Activated CD8-positive, alpha-beta memory T cell treated with anti-CD3 and anti-CD28 coated beads for 1 hour (primary cell): ENCODE measurements at places on chromosomes 3 and 15.

- DNase-seq = no peak
Observed at GRCh38 chr3:128727485-128727884, 1.5 kb downstream of the RAB7A start.

- no peak for DNase-seq
Observed at GRCh38 chr3:76362643-76363042, 577.3 kb upstream of the ZNF717 start.

DNA sequence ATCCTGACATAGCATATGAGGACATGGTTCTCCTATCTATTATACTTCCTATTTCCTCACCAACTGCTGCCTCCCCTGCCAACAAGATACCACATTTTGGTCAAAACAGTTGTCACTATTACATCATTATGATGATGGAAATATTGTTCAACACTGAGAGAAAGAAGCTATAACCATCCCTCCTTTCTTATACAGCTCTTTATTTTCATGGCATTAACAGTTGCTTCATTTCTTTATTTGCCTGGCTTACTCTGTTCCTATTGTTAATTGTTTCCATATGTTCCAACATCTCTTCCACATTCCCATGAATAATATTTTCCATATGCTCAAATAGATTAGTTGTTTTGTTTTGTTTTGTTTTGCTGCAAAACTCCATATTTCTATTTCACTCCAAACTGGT is 40.8 kb upstream of the FILIP1L start:
- DNase-seq = no peak

GRCh38 chr3:19931180-19931692 is 2.8 kb downstream of the EFHB start:
- DNase-seq = no peak

- no peak for DNase-seq
Observed at GRCh38 chr15:66866656-66867055, 164.6 kb downstream of the SMAD6 start.

- peak; percentile 44 for DNase-seq
Observed at GRCh38 chr3:125055913-125056745, at the start of gene HEG1. Gene HEG1 (minus strand): TSS chr3:125055997. CDS start chr3:125055890, 107 bp downstream.

DNA sequence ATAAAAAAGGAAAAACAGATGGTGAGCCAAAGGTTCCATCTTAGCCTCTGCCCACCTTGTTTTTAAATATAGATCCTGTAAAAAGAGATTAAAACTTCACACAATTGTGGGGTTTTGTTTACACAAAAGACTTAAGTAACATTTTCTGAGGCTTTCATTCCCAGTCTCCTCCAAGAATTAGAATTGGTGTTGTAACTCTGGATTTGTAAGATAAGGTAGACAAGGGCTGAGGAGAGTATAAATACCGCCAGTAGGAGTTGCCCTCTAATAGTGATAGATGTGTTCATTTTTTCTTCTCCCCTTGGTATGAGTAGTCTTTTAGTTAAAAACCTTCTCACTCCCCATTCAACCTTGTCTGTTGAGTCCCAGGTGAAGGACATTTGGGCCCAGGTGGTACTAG is 8.5 kb downstream of the MINDY2 start:
- DNase-seq = no peak

DNA sequence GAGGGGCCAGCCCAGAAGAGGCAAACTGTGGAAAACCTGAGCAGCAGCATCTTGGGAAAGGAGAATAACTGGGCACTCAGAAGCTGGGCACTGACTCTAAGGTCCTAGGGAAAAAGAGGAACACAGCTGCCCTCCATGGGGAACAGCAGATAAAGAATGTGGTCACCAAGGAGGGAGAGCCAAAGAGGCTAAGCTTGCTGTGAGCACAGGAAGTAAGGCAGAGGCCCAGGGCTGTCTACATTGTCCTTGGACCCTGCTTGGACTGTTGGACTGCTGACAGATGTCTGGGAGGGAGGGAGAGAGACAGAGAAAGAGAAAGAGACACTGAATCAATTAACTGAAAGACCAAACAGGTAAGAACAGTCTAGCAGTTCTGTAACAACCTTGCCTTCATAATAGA is 4.5 kb upstream of the MNS1 start:
- DNase-seq = no peak

DNA sequence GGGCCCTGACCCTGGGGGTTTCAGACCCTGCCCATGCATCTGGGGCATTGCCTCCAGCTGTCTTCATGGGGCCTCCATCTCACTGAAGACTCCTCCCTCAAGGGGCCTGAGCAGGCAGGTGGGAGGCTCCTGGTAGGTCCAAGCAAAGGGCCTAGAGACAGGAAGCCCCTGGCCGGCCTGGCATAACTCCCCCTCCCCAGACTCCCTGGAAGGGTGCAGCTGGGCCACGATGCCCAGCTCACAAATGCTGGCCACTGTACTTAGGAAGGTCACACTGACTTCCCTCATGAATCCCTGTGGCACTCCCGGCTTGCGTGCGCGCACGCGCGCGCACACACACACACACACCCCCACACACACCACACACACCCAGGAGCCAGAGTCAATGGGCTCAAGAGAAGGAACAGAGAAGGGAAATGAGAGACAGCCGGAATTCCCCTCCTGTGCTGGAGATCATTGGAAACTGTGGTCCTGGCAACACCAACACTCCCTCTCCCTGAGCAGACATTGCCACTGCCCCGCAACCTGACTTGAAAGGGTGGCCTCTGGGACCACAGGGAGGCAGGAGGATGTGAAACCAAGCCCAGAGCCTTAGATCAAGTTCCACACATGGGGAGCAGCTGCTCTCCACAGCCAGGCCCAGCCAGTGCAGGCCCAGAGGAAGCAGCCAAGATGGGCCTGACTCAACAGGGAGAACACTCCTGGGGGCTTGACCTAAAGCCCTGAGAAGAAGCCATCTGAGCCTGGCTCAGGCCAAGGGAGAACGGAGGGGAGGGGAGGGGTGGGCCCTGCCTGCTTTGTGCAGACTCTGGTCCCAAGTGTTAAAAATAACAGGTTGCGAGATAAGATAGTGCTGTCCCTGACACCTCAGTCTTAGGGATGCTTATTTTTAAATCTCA is 69.7 kb downstream of the SCN5A start:
- no peak for DNase-seq

DNA sequence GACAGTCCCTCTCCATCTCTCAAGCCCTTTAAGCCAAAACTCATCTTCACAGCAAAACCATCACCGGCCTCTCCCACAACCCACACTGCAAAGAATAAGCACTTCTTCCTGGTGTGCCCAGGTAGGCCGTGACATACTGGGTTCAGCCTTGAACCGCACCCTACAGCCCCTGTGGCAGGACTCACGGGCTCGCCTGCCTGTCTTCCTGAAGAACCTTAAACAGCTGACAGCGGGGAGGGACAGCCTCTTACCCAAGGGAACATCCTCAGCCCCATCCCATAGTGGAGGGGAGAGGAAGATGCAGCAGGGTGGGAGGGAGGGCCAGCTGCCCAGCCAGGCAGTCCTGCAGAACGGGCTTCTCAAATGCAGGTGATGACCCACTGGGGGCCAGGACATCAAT is 40.2 kb downstream of the TBC1D2B start:
- DNase-seq = no peak

DNA sequence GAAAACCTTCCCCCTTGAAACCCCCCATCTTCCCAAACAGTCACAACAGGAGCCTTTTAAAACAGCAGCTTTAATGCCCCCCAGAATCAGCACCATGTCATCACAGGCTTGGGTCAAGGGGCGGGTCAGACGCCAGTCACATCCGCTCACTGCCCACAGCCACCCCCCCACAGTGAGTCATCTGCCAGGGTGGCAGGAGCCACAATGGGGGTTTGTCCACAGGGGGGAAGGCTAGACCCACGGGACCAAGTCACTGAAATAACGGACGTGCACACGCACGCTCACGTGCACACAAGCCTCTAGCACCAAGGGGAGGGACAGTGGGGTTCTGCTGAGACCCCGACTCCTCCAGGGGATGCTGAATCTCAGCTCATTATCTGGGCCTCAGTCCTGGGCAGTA is 441 bp upstream of the UCN2 start:
- DNase-seq = no peak

DNA sequence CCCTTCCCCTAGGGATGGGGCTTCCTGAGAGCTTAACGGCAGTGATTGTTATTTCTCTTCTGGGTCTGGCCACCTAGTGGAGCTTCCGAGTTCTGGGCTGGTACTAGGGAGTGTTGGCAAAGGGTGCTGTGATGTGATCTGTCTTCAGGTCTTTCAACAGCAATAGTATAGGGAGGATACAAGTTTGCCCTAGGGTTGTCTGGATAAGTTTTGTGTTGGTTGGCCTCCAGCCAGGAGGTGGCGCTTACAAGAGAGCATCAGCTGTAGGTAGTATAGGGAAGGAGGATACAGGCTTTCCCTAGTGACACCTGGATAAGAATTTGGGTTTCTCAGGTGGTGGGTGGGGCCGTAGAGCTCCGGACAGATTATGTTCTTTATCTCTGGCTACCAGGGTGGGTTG is 19.2 kb upstream of the CPOX start:
- DNase-seq = no peak

GRCh38 chr3:73707772-73708171 is 83.0 kb upstream of the PDZRN3 start:
- no peak for DNase-seq

GRCh38 chr3:3499012-3499562 is 300.1 kb upstream of the LRRN1 start:
- DNase-seq = no peak

DNA sequence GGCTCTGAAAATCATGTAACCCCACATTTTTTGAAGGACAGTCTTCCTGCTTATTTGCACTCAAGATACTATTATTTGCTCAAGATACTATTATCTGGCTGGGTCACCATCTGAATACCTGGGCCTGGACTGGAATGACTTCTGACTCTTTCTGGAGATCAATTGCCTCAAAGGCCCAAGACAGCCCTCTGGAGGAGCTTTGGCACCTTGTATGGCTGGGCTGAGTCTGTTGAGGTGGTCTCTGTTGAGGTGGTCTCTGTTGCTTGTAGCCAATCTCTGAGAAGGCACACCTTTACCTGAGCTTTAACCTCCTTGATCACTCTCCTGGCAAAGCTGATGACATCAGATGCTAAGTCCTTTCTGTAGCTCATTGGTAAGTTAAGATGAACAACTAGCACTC is 33.0 kb downstream of the SPATA12 start:
- no peak for DNase-seq

DNA sequence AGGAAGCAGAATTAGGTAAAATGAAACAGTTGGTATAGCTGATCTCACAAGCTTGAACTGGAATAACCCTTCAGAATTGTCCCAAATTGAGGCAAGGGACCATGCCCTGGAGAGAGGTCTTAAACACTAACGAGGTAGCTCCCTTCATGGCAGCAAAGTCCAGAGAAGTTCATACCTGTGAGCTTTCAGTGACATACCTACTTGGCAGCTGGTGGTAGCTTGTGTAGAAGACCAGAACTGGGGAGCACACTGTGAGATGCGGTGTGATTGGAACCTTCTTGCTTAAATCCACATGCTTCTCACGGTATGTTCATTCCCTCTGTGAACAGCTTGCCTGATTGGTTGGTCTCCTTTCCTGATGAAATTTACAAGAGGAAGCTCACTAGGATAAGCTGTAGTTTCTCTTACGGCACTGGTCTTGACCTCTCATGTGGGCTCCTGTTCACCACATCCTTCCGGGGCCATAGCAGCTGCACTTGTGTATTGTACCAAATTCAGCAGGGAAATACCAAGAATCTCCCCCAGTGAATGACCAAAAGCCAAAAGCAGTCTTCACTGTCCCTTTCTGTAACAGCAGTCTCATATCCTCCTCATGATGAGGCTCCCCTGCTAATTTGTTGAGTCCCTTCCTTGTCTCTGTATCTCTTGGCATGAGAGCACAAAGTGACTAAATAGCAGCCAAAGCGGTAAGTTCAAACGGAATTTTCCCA is 483.7 kb upstream of the FRG2C start:
- no peak for DNase-seq

GRCh38 chr15:90585863-90586262 is 56.1 kb downstream of the CRTC3 start:
- DNase-seq = no peak

- no peak for DNase-seq
Observed at GRCh38 chr3:58991026-58991425, 58.8 kb downstream of the CFAP20DC start.

DNA sequence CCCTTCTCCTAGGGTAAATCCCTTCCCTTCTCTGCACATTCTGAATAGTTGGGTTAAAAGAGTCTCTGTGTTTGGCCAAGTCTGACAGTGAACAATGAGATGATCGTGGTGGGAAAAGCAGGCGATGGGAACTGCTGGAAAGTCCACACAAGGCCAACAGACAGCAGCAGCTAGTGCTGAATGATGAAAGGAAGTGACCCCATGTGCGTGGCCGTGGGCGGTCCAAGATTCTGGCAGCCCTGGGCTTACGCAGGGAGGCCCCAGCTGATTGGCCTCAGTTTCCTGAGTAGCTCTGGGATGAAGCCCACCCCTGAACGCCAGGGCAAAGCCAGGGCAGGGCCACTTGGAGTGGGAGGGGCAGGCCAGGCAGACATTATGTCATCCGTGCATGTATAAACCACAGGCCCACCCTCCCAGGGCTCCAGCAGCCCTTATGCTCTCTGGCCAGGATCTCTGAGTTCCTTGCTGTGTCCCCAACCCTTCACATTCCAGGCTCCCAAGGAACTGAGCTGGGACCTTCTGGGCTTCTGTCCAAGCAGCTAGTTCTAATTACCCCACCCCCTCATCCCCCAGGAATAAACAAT is 57.8 kb downstream of the CDC25A start:
- DNase-seq = no peak

GRCh38 chr3:162612991-162613390 is 1116.4 kb downstream of the OTOL1 start:
- no peak for DNase-seq

DNA sequence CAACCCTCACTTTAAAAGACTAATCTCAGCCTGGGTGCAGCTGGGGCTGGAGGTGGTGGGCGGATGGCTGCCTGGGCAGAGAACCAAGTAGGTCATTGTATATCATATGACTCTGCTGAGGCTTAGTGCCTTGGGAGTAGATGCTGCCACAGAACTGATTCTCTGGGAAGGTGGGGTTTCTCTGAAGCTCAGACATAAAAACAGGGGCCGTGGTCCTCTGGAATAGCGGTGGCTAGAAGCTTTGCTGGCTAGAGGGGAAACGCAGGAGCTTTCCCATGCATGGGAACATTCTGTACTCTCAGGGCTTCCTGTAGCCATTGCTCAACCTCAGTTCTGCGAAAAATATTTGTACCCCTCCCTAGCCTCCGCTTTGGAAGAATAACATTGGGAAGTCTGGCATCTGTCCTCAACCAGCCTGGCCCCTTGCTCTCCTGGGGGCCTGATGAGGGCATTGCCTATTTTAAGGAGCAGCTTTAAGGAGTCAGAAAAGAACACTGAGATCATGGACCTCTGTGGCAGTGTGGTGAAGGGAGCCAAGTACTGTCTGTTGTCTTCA is 14.7 kb downstream of the TIMP4 start:
- DNase-seq = no peak

DNA sequence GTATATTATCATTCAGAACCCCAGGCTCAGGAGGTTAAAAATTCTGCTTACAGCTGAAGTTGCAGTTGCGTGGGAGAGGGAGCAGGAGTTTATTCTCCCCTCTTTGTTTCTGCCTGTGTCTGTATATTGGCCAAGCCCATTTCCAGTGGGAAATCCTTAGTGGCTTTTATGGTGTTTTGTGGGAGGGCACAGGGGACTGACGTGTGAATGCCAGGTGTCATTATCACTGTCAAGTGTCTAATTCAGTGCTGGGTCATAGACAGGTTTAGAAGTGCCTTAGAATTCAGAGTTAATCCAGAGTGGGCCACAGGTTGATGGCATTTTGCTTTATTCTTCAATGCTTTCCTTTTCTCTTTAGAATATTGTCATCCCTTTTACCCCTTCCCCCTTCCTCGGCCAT is 33.4 kb downstream of the SLCO3A1 start:
- DNase-seq = no peak

- no peak for DNase-seq
Observed at GRCh38 chr15:26128611-26129140, 265.5 kb upstream of the ATP10A start.

- DNase-seq = peak; percentile 24
Observed at GRCh38 chr15:72231833-72232478, 966 bp upstream of the PKM start.
